ENCODE measurements at places on chromosomes 5 and 9.

GRCh38 chr9:121310571-121310970 is 42.6 kb downstream of the GSN start:
- no peak for DNase-seq

DNA sequence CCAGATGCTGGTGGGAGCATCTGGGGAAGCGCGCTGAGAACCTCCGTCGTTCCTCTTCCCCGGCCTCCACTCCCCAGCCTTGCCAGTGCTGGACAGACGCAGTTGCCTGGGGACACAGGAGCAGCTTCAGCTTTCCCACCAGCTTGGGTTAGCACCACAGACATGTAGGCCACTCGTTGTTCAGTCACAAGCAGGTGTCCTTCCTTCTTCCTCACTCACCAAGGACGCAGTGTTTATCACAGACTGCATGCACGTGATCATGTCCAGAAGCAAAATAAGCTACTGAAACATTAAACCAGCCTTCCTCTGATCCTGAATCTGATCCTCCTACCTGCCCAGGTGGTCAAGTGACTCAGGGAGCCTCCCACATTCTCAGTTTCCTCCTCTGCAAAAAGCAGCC is 232.9 kb downstream of the SYK start:
- no peak for DNase-seq

DNA sequence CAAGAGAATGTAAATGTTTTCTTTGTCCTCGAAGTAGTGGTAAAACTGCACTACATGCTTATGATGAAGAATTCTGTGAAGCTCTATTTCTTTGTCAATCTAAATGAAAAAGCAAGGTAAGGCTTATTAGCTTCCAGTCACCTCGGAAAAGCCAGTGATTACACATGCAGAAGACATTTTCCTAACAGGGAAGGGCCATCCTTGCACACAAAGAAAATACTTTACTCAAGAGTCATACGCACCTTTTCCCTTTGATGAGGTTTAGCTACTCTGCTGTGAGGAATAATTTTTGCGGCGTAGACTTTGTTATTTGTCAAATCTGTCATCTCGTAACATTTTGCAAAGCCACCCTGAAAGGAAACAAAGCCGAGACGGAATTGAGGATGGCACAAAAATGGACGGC is 1.1 kb downstream of the PLK2 start:
- DNase-seq, result no peak

DNA sequence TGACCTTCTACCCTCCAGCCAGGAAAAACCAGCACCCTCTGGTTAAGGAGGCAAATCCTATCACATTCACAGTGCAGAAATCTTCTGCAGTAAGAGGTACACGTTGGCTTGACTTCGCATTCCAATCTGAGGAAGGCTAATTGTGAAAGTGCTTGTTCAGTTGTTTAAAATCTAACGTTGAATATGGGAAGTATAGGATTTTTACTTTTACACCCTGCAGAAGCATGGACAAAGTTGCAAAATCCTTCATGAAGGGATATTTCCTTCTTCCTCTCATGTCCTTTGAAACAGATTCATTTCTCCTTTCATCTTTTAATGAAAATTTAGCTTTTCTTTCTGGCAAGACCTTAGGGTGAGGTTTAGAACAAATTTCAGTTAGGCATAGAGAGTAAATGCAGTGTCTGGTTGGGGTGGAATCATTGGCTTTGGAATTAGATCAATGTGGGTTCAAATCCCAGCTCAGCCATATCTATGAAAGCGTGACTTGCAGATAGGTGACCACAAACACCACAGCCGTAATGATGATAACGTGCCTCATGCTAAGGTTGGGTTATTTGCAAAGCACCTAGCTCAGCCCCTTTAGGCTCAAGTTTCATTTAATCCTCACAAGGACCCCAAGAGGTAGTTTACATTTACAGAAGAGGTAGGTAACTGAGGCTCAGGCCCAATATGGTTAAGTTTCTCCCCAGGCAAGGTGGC is 42.2 kb upstream of the C5orf58 start:
- DNase-seq, result no peak

DNA sequence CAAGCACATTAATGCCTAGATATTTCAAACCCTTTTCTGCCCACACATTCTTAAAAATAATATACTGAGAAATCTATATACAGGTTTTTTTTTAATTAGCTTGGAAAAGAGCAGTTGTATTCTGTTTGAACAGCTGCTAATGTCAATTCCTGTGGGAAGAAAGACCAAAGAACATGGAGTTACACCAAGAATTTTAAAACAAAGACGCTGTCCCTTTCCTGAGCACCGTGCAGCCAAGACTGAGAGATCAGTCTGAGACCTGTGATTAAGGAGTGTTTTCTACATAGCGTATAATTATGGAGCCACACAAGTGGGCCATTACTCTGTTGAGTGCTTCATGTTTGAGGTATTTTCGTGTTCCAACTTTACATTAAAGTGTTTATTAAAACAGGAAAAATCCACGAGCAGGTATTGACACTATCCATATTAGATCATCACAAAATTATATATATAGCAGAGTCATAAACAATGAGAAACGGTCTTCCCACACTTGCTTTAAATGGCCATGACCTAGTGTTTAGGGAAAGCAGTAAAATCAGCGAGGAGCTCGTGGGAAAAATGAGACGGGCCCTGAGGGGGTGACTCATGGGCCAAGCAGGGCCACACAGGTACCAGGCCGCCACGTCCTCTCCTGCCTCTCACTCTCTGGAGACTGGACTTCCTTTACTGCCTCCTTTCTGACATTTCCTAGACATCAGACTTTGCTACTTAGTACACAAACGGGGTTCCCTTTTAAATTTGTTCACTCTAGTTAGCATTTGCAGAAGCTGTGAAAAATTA is 153.1 kb upstream of the OTULINL start:
- no peak for DNase-seq

Measured in stimulated activated naive CD4-positive, alpha-beta T cell treated with Interleukin-2 at 50 U/mL for 16 hours (primary cell).